ENCODE measurements at places on chromosomes 16 and 17.

DNA sequence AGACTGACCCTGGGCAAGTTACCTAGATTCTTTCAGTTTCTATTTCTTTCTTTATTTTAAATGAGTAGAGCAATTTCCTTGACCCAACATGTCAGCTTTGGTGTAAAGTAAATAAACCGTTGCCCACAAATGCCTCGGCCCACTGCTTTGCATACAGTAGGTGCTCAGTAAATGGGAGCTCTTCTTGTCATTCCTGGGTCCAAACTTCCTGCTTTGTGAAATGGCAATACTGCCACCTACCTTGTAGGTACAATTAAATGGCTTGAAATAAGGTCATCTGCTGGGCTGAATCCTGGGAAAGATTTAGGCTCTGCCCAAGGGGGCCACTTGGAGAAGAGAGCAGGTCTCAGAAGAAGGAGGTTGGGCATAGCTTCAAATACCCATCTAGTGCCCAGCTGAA, 253.0 kb downstream of the HS3ST3B1 start:
- DNase-seq: no peak

DNA sequence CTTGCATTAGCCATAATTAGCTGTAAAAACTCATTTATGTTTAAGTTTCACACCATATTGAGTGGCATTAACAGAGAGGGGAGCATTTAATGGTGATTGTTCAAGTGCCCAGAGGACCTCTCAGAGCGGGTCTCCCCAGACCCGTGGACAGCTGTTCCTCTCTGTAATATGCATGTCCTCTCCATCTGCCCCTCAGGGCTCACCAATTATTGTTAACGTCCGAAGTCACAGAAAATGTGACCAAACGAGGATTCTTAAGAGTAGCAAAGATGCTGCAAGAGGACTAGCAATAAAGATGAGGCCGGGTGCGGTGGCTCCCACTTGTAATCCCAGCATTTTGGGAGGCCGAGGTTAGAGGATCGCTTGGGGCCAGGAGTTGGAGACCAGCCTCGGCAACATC, 130.2 kb downstream of the CPPED1 start:
- no peak for DNase-seq

DNA sequence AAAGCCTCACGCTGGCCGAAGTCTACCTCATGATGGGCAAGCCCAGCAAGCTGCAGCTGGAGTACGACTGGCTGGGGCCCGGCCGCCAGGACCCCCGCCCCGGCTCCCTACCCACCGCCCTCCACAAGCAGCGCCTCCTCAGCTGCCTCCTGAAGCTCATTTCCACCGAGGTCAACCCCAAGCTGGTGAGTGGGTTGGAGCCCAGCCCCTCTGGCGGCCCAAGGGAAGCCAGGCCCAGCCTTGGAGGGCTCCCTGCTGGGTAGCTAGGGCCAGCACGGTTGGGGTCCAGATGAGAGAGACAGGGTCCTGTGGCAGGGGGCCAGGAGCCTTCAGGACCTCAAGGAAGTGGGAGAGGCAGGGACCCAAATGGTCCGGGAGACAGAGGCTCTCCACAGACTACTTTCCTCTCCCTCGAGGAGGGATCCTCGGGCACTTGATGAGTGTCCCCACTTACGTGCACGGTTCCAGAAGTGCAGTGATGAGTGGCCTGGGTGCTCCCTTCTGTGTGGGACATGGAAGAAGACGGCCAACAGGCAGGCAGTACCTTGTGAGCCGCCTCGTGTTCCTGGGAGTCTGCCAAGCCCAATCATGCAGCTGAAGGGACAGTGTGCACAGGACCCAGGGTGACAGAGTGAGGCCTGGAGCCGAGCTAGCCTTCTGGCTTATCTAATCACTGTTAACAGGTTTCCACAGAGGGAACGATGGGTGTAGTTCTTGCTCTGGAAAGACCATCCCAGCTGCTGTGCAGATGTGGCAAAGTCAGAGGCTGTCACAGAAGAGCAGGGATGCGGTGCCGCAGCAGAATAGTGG, 21.1 kb upstream of the JPT2 start:
- no peak for DNase-seq

- DNase-seq: no peak
Observed at GRCh38 chr17:17757391-17757791, 76.1 kb downstream of the RAI1 start.

GRCh38 chr17:861364-861763, 79.2 kb downstream of the MRM3 start:
- DNase-seq: no peak

GRCh38 chr16:85220964-85221731, 108.9 kb upstream of the CIBAR2 start:
- no peak for DNase-seq

- DNase-seq: no peak
Observed at GRCh38 chr17:57898487-57899311, 48.9 kb upstream of the MRPS23 start.

DNA sequence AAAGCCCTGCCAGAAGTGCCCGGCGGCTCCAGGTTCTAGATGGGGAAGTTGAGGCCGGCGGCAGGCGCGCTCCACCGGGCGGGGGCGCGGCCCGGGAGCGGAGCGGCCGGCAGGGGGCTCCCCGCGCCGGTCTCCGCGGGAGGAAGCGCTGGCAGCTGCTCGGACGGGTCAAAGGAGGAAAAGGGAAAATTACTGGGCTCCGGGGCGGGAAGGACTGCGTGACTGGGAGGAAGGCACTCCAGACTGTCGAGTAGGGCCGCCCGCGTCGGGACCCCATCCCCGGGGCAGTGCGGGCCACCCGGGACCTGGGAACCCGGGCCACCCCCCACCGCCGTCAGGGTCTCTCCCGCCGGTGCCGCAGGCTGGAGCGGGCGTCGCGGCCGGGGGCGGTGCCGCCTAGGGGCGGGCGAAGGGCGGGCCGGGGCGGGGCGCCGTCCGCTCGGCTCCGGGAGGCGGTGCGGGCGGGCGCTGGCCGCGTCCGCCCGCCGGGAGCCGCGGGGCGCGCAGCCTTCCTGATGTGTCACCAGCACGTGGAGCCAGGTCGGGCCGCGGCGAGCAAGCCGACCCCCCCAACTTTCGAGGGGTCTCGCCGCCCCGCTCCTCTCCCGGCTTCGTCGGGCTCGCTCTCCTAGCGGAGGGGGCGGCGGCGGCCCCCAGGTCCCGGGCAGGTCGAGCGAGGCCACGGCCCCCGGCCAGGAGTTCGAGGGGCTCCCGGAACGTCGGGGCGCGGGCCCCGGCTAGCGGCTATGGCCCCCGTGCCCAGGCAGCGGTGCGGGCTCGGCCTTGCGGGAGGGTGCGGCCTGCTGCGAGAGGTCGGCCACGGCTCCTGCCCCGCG, 167.5 kb downstream of the RAB11FIP4 start:
- DNase-seq: peak; percentile 32

- no peak for DNase-seq
Observed at GRCh38 chr16:85227084-85227945, 115.0 kb upstream of the CIBAR2 start.

DNA sequence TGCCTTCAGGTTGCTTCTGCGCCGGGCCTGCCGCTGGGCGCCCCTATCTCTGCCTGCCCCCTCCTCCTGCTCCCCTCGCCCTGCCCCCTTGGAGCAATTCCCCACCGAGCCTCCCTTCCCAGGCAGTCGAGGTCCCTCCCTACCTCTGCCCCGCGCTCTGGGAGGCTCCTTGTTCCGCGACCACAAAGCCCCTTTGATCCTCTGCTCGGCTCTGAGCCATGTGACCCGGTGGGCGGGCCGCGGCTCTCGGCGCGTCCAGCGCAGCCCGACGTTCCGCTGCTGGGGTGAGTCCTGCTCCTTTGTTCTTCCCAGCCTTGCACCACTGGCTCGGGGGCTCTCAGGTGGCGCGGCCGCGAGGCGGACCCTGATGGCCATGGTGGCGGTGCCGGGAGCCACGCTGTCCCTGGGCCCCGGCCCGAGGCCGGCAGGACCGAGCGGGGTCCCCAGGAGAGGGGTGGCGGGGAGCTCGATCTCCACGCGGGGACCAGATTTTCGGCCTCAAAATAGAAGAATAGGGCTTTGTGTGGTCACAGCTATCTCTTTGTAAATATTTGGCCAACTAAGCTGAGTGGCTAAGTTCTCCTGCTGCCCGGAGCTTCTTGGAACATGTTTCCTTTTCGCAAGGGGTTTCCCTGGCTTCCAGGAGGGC, 310.6 kb downstream of the SEC14L1 start:
- peak; percentile 56 for DNase-seq

- peak; percentile 55 for DNase-seq
Observed at GRCh38 chr16:1002399-1003166, 21.0 kb downstream of the SOX8 start.

DNA sequence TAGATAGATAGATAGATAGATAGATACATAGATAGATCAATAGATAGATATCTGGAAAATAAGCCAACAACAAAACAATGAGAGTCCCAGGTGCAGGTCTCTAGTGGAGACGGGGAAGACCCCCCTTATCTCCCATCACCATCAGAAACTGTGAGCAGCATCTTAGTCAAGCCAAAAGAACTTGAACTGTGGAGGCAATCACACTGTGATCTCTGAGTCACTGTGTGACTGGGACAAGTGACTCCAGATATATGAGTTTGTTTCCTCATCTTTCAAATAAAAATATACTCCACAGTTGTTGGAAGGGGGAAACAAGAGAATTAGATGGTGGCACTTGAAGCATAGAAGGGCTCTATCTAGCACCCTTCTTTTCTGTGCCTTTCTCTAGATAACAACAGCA, 42.1 kb downstream of the NOG start:
- no peak for DNase-seq

DNA sequence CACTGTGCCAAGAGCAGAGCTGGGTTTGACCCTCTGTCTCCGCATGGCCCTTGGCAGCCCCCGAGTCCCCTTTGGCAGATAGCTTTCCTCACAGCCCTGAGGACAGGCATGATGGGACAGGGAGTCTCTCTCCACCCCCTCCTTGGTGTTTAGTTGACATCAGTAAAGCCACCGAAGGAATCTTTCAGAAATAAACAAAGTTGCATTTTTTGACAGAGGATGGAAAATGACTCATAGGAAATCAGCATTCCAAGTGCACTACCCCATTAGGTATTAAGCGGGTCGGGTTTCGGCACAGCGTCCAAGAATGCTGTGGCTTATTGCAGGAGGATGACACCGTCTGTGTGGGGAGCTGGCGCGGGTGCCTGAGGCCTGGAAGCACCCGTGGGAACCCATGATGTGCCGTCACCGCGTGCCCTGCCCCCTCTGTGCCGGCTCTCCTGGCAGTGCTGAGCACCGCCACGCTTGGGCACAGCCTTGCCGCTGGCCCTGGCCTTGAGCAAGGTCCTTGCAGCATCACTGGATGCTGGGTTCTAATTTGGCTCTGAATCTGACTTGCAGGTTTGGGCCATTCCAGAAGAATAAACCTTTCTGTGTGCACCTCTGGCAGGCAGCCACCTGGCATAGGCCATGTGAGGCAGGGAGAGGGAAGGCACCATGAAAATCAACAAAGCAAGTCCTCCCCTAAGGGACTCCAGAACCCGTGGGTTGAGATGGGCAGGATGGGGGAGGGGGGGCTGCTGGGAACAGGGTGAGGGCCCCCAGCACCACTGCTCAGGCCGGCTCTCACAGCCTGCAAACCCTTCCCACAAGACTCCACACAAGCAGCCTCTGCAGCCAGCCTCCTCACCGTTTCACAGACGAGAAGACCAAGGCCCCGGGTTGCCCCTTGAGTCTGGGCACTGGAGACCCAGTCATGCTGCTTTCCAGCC, 50.5 kb upstream of the ZNF469 start:
- no peak for DNase-seq

DNA sequence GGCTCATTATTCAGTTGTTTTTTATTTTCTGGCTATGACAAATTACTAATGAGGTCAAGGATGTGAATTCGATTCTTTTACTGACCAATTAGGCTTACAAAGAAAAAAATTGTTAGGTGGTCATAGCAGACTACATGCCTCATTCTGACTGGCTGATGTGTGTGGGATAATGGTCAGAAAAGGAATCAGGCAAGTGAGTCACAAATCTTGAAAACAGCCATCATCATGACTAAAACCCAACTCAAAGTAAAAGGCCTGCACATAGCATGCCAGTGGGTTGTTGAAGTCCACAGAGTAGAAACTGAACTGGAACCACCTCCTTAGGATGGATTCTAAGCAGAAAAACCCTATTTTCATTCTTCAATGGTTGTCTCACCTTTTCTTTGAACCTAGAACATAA, 8.6 kb downstream of the RPGRIP1L start:
- DNase-seq: no peak

DNA sequence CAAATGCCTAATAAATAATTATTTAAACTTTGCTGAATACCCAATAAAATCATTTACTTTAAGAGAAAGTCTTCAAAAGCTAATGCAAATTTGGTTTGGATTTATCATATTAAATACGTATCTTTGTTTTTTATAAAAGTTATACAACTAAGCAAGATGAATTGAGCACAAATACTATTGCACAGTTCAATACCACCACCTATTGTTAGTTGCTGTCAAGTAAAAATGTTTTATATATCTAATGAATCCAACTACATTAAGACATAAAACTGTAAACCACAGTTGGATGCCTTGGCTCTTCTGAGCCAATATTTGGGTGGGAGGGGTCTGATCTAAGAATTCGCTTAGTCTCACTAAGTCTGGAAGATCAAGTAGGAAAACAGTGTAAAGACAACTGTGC, 7.7 kb downstream of the FBXL20 start:
- no peak for DNase-seq

DNA sequence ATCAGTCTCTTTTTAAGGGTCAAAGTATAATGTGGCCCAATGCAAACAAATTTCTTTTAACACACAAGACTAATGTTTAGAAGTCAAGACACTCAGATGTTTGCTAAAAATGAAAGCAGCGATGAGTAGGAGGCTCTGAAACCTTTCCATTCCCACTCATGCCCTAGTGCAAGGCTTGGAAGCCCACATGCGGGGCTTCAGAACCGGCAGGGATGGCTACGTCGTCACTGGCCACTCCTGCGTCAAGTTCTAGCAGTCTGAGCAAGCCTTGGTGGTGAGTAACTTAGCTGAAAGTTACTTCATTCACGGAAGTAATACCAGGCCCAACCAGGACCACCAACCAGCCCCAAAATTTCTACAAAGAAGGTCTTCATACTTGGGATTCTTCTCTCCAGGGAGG, 14.8 kb upstream of the TMED6 start:
- no peak for DNase-seq

- DNase-seq: no peak
Observed at GRCh38 chr16:53631236-53632025, 72.2 kb downstream of the RPGRIP1L start.

DNA sequence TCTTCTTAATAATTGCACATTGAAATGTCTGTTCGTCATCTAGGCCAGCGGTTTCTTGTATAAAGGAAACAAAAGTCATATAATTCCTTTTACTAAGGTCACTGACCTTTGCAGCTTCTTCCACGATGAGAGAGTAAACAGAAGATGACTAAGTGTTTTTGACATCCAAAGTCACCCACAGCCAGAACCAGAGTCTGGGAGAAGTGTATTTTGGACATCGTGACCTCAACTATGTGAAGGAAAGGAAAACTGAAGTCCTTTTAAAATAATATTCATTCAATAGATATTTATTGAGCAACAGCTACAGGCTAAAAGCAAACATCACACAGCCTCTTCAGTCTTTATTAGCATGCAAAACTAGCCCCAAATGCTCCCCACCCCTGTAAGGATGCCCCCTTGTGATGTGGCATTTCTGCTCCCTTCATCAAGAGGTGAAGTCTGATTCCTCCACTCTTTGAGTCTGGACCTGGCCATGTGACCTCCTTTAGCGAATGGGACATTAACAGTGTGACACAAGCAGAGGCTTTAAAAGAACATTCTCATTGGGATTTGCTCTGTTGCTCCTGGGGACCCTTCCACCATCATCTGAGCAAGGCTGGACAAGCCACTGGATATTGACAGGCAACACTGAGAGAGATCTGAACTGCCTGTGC, 8.1 kb upstream of the PMP22 start:
- DNase-seq: no peak

Data from activated CD4-positive, alpha-beta T cell treated with anti-CD3 and anti-CD28 coated beads for 1 hour (primary cell).